ENCODE measurements at places on chromosomes 3 and 15.

DNA sequence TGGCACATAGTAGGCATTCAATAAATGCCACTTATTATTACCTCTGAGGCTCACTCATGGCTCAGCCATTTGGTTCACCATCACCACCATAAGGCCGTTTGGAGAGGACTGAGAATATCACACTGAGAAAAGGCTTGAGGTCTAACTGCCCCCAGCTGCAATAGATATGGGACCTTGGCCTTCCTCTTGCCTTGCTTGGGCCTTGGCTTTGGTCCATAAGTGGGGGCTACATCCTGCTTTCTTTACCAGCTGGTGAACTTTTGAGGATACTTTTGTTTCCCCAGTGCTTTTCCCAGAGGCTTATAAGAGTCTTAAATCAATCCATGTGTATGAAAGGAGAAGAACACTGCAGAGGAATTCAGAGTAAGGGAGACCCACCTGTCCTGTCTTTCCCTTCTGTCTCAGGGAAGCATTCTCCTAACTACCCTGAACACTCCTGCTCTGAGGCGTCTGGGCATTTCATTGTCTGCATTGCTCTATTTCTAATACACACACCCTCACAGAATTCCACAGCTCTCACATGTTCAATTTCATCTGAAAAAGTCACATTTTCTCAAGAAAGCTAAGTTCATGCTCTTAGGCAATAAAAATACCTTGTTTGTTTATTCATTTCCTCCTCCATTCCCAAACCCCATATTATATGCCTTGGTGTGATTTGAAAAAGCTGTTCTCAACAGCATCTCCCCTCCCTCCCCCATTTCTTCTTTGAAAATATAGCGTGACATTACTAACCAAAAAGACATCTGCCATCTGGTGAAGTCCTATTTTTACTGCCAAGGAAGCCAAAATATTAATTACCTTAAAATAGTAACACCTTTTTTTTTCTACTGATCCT is 22.5 kb upstream of the KCNMB2 start:
- DNase-seq: no peak

DNA sequence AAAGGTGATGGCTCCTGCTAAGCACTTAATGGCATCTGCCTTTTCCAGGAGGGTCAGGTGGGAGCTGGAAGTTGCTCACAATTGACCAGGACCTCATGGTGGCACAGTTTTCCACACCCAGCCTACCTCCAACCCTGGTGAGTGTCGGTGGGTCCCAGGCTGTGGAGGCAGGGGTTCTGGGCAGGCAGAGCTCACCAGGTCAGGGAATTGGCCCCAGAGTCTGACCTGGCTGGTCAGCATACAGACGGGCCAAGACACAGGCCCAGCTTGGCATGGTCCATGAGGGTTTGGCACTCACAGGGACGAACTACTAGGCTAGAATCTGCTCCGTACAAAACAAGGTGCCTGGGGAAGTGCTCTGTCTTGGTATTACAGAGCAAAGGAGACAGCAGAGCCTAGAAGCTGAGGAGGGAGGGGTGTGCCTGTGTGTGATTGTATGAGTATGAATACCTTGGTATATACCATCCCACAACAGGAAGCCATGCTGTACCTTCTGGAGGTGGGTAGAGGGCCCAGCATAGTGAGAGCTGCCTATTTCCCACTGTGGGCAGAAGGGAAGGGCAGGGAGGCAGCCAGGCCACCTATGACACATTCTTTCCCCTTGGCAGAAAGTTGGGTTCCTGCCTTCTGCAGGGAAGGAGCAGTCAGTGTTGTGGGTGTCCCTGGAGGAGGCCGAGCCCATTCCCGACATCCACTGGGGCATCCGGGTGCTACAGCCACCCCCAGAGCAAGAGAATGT is 6.5 kb downstream of the APEH start:
- no peak for DNase-seq

- DNase-seq: no peak
Measured at GRCh38 chr3:141181196-141181595, 50.4 kb upstream of the PXYLP1 start.

DNA sequence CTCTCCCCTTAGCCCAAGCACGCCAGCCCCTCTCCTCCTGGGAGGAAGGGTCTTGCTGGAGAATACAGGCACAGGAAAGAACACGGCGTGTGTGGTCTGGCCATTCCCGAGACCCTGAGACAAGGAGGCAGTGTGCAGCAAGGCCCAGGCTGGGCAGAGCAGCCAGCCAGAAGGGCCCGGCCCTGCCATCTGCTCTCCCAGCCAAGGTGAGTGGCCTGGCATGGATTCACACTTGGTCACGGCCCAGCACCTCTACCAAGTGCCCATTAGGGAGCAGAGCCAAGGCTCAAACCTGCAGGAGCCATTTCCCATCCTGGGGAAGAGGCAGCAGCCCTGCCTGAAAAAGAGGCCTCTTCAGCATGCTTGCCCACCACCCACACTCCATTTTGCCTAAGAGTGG is 28.6 kb downstream of the MEGF11 start:
- DNase-seq: no peak

- no peak for DNase-seq
Measured at GRCh38 chr3:31466866-31467265, 65.9 kb upstream of the STT3B start.

DNA sequence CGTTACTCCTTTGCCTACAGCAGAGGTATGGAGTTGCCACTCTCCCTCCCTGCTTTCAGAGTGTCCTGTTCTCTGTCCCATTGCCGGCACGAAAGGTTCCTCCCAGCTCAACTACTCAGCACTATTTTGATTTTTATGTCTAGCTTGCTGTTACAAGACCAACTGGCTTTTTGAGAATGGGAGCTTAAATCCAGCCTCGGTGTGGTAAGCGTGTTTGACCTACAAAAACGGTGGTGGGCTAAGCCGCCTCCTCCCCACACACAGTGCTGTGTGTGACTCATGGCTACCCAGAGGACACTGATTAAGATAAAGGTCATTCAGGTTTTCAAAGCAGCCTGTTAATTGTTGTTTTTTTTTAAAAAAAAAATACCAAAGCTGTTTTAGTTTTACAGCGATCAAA is 64.5 kb downstream of the LRTM1 start:
- no peak for DNase-seq

DNA sequence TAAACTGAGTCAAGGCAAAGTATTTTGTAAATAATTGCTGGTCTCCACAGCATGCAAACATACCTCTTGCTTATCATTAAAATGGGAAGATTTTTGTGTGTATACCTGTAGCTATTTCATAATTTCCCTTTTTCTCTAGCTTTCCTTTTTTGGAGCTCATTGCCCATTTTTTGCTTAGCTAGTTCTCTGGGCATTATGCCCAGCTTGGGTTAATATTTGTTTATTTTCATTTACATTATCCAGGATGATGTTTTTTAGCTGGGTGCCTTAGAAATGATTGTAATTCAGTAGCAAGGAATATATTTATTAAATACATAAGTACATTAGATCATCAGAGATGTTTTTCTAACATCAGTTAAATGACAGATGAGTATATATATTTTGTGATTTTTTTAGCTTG is 1271.7 kb upstream of the GBE1 start:
- DNase-seq: no peak
